ENCODE measurements at places on chromosomes 11 and 22.

- no peak for DNase-seq
Measured at GRCh38 chr11:123487157-123487744, 57.2 kb downstream of the GRAMD1B start.

GRCh38 chr11:72083414-72083813, 2.8 kb downstream of the LRRC51 start:
- no peak for DNase-seq

- DNase-seq = no peak
Measured at GRCh38 chr11:25970726-25971508, 361.0 kb upstream of the ANO3 start.

- no peak for DNase-seq
Measured at GRCh38 chr11:55970935-55971334, 1.2 kb upstream of the OR10AG1 start.

DNA sequence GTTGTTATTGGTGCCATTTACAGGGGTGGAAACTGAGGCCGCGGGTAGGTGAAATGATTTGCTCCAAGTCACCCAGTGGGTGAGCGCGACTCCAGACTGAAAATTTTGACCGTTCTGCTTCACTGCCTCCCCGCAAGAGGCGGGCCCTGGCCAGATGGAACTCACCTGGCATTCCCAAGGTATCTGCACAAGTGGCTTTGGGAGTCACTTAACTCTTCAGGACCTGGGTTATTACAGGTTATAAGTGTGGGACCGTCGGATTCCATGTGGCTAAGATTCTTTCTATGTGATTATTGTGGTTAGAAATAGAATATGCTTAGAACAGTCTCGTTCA, 598 bp downstream of the CABIN1 start:
- DNase-seq = no peak

DNA sequence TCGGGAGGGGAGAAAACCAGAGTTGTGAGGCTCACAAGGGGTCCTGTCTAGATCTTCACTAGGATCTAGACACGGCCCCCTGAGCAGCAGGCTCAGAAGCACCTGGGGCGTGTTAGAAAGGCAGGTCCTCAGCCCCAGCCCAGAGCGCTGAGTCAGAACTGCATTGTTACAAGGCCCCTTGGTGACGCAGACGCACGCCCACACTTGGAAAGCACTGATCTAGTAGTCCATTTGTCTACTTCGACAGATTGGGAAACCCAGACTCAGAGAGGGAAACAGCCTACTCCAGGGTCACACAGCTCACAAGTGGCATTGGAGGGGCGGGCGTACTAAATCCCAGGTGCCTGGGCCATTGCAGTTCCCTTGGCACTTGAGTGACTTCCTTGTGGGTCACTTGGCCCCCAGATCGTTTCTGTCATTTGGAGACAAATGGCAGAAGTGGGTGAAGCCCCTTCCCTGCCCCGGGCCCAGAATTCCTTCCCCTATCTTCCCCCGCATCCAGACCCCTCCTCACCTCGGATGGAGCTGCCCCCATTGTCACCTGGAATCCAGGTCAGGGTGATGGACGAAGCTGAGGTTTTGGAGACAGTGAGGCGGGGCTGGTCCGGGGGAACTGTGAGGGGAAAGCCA, 110.8 kb downstream of the CEP164 start:
- DNase-seq = no peak

DNA sequence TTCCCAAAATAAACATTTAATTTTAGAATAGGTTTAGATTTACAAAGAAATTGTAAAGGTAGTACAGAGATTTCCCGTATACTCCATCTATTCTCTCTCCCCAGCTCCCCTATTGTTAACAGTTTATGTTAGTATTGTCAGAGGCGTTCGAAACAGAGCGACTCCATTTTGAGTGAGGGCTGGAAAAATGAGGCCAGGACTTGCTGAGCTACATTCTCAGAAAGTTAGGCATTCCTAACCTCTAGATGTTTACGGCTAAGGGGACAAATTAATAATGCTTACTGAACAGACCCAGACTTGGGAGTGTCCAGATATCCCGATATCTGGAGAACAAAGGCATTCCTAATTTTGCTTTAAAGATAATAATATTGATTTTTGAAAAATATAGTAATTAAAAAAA, 12.4 kb upstream of the NUP160 start:
- DNase-seq = no peak

DNA sequence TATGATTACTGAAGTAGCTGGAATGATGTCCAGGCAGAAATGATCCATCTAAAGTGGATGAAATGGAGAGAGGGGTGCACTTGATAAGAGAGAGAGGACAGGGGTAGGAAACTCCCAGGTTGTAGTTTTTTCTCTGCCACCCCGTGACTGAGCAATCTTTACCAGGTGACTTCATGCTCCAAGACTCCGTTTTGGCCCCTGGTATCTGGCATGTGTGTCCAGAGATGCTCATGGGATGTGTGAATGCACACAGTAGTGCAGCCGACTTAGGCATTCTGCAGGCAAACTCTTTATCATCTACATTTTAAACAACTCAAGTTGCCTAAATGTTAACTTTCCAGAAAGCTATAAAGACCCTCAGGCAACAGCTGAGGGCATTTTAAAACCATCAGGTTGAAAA, 189.3 kb upstream of the SEZ6L start:
- DNase-seq = no peak

Data from DMS 273 treated with DMSO at 0.1 percent for 48 hours (cell line).